ENCODE measurements at places on chromosomes 3 and 15.

GRCh38 chr3:138890555-138891187, 55.9 kb upstream of the PIK3CB start:
- no peak for DNase-seq

GRCh38 chr3:119497820-119498185, 544 bp upstream of the TIMMDC1 start:
- no peak for DNase-seq

GRCh38 chr3:43214616-43215015, 71.7 kb upstream of the SNRK start:
- DNase-seq, result no peak

GRCh38 chr3:37661615-37662306, 199.9 kb upstream of the CTDSPL start:
- peak; percentile 52 for DNase-seq

GRCh38 chr15:48089702-48090101, 31.1 kb upstream of the SLC24A5 start:
- no peak for DNase-seq

DNA sequence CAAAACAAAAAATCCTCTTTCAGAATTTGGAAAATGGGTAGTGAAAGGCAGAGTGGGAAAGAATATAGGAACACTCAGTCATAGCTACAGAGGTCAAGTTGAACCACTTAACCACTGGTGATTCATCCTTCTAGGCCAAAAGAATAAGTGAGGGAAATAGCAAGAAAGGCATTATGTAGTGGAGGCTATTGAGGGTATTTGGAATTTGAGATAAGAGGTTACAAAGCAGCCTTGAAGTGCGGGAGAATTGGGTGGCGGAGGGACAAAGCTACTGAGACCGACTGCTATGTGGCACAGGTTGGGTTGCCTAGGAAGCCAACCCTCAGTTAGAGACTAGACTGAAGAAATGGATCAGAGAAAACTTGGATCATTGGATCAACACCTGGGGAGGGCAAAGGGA, 109.5 kb downstream of the SYNPR start:
- DNase-seq, result no peak

DNA sequence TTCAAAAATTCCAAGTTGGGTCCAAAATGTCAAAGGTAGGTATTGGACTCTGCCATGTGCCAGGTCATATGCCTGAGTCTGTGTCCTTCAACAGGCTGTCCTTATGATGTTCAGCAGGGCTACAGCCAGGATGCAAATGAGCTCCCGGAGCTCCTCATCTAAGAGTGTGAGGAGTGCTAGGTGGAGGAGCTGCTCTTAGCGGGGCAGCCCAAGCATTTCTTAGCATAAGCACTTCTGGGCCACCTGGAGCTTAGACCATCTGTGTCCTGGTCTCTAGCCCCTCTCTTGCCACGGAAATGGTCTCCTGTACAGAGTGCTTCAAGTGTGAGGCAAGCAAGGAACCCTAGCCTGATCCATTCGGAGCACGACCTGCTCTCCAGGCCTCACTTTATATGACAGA, 64.6 kb upstream of the PRR23C start:
- DNase-seq, result no peak

GRCh38 chr3:196997311-196997710, 28.7 kb upstream of the PIGZ start:
- peak; percentile 11 for DNase-seq
